ENCODE measurements at places on chromosomes 3 and 15. TPM values are rescaled to one million over a fixed set of nuclear protein-coding genes. Genes with fewer than 3 reads are reported as not detected.
A peak's percentile ranks its signal among the peaks of the same experiment; 100 is the strongest.

- no peaks in the 10 kb centered on the region for H3K36me3 ChIP-seq
- H3K27me3 ChIP-seq, result peaks cover 2% of the 10 kb centered on the region
- no peak overlapping the region for H3K27ac ChIP-seq
- DNase-seq, result no peak
Measured at GRCh38 chr3:69866988-69867720, 127.9 kb downstream of the MITF start.

GRCh38 chr15:67865331-67865730 lies 25.5 kb upstream of the RNU6-1 start:
- no peaks in the 10 kb centered on the region for H3K36me3 ChIP-seq
- no peak overlapping the region for H3K27ac ChIP-seq
- no peak overlapping the region for H3K4me3 ChIP-seq
- DNase-seq, result no peak

DNA sequence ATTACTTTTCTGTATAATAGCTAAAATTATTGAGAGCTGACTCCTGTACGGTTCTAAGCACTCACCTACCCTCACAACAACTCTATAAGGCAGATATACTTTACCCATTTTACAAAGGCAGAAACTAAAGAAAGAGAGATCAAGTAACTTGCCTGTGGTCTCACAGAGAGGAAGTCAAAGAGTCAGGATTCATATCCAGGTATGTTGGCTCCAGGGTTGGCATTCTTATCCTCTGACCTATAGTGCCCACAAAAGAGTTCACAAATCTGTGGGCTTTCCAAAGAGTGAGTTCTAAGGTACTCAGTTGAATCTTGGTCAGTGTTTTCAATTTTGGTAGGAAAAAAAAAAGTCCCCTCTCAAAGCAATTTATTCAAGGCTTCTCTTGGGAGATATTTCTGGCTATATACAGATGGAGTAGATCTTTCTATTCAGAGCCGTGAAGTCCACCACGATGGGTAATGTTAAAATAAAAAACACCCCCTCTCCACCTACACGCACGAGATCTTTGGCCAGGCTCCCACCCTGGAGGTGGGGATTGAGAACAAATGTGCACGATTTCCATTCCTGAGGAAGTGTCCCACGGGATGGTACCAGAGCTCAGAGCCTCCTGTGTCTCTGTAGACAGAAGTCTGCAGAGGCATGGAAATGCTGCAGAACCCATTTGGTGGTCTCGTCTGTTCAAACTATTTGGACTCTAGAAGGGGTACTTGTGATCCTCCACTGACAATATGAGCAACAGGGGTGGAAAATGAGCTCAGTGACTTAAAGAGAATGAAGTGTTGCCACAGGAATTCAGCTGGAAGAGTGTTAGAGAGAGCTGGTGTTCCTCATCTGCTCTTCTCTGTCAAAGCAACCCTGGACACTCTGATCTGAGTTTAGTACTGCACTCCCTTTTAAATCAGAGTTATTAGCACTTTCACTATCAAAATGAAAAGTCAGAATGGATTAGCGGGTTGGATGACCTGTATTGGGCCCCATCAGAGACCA lies 212.1 kb upstream of the EIF1B start:
- no peak overlapping the region for H3K4me3 ChIP-seq
- no peaks in the 10 kb centered on the region for H3K4me1 ChIP-seq
- no peak for DNase-seq
- peaks cover 17% of the 10 kb centered on the region for H3K27me3 ChIP-seq
- no peak overlapping the region for H3K27ac ChIP-seq

DNA sequence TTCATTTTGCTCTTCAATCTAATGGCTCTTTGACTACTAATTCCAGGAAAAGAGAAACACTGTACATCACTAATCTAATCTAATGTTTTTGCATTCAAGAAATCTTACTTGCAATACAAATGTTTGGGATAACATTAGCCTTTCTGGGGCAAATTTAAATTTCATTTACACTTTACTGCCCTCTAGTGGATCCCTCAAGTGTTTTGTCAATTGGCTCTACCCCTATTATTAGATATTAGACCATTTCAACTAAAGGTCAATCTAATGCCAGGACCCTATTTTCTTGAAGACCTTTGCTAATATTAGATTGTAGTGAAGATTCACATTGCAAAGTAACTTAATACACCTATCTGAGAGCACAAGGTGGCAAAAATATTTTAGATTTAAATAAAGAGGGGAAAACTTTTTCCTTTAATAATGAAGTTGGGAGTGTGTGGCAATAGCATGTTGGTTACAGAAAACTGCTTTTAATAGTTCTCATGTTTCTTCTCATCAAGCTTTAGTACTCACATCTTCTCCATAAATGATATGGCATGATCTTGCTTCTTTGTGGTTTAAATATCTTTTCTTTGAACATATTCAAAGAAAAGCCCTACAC lies 5.0 kb downstream of the C2CD4A start:
- no peak overlapping the region for H3K4me3 ChIP-seq
- no peak for DNase-seq
- H3K27ac ChIP-seq, result no peak overlapping the region
- no peaks in the 10 kb centered on the region for H3K36me3 ChIP-seq

DNA sequence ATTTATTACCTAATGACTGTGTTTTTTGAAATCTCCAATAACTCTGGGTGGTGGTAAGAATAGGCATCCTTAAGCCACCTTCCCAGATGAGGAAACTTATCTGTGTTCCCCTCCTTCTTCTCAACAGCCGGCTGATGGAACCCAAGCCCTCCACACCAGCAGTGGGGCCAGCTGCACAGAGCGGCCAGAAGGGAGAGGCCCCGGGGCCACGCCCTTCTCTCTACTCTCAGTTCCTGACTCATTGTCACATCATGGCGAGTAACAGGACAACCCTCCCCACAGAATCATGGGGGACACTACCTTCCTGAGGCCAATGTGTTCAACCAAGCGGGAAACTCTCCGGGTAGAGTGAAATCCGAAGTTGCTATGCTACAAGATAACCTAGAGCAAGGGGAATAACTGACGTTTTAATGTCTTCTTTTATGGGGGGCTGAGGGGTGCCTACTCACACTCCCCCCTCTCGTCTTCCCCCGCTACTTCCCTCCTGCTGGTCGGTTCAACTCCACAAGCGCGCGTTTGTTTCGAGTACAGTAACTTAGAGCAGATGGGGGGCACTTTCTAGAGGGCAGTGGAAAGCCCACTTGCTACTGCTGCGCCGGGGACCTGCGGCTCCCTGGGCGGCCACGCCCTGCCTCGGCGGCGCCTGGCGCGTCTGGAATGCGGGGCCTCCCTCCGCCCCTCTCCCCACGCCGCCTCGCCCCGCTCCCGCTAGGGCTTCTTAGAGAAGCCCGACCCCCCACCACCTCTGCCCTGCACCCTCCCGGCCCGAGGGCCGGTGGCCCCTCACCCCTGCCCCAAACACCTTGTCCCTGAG lies 621 bp downstream of the ANXA2 start:
- DNase-seq, result peak; percentile 65
- H3K27me3 ChIP-seq, result peaks cover 3% of the 10 kb centered on the region
- peaks cover 32% of the 10 kb centered on the region for H3K4me1 ChIP-seq
- H3K4me3 ChIP-seq, result peak overlapping the region; percentile 97
- peak overlapping the region; percentile 91 for H3K27ac ChIP-seq
- peaks cover 26% of the 10 kb centered on the region for H3K36me3 ChIP-seq

The IFRD2 gene
- total RNA-seq, result 50.0 TPM

The SPESP1 gene
- total RNA-seq, result 0.50 TPM

The ST8SIA2 gene
- not detected for total RNA-seq

The ABHD5 gene
- total RNA-seq, result 9.2 TPM
